CD4-positive, CD25-positive, alpha-beta regulatory T cell (primary cell): ENCODE measurements at places on chromosomes 3 and 15. TPM values are rescaled to one million over a fixed set of nuclear protein-coding genes. Genes with fewer than 3 reads are reported as not detected.

Gene ACVR2B
- polyA plus RNA-seq: 1.4 TPM

Gene P2RY1
- polyA plus RNA-seq: 0.13 TPM

Gene GCSAM
- polyA plus RNA-seq: 13.6 TPM

Gene XCR1
- polyA plus RNA-seq: not detected

Gene C3orf70
- not detected for polyA plus RNA-seq

Gene TEX55
- not detected for polyA plus RNA-seq

Gene GOLGA8Q
- polyA plus RNA-seq: not detected

Gene CACNA2D2
- polyA plus RNA-seq: 0.24 TPM

Gene SLC28A1
- polyA plus RNA-seq: not detected

Gene SLC24A5
- not detected for polyA plus RNA-seq

DNA sequence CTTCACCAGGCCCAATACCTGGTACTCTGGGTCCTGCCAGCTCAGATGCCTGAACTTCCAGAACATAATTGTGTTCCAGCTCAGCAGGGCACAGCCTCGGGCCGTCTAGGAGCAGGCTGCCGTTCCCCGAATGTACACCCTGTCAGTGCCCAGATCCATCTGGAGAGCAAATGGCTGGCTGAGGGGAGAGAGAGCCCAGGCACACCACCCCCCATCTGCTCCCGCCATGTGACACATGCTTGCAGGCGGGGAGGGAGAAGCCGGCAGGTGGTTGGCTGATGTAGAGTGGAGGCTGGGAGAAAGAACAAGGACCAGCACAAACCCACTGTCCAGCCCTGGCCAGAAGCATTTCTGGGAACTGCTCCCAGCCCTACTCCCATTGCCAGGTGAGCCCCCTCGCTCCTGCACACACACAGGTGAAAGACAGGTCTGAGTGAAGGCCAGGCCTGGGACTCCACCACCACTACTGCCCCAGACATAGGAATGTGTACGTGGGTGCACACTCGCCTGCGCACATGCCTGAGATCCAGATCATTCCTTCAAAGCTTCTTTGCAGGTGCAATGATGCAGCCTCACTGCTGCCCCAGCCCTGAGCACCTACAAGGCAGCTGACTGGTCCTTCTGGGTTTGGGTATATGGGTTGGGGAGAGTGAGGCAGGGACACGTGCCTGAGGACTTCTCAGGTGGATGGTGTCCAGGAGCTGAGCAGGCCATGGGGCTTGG is 53.5 kb downstream of the SEMA5B start:
- no peak for DNase-seq
- no peaks in the 10 kb centered on the region for H3K36me3 ChIP-seq
- no peak overlapping the region for H3K4me3 ChIP-seq
- no peak overlapping the region for H3K27ac ChIP-seq

- no peak overlapping the region for H3K4me3 ChIP-seq
- no peaks in the 10 kb centered on the region for H3K36me3 ChIP-seq
- H3K27ac ChIP-seq: no peak overlapping the region
- no peaks in the 10 kb centered on the region for H3K4me1 ChIP-seq
- DNase-seq: no peak
- H3K27me3 ChIP-seq: no peaks in the 10 kb centered on the region
Measured at GRCh38 chr3:5255404-5256344, 68.2 kb downstream of the EDEM1 start.

DNA sequence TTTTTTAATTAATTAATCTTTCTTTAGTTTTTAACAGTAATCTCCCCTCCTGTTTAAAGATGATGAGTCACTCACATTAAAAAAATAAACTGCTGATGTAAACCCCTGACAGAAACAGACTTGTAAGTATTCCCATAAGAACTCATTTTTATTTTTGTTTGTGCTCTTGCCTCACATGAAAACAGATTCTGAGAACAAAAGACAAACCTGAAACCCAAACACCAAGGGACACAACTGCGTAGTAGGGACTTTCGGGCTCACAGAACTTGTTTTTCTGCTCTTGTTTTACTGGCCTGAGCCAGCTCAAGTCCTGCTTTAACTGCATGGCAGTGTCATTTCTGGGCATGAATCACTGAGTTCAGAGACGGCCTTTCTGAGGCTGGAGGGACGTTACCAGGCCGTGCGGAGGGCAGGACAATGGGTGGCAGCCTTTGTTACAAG is 600.8 kb downstream of the FOXP1 start:
- H3K4me3 ChIP-seq: no peak overlapping the region
- peaks cover 39% of the 10 kb centered on the region for H3K4me1 ChIP-seq
- H3K27me3 ChIP-seq: no peaks in the 10 kb centered on the region
- H3K27ac ChIP-seq: peak overlapping the region; percentile 72
- H3K36me3 ChIP-seq: peaks cover 84% of the 10 kb centered on the region

GRCh38 chr3:151226088-151226563 is 23.1 kb upstream of the GPR171 start:
- H3K27me3 ChIP-seq: no peaks in the 10 kb centered on the region
- H3K4me1 ChIP-seq: peaks cover 15% of the 10 kb centered on the region
- no peaks in the 10 kb centered on the region for H3K36me3 ChIP-seq
- H3K27ac ChIP-seq: peak overlapping the region; percentile 7
- H3K4me3 ChIP-seq: peak overlapping the region; percentile 10
- DNase-seq: no peak

DNA sequence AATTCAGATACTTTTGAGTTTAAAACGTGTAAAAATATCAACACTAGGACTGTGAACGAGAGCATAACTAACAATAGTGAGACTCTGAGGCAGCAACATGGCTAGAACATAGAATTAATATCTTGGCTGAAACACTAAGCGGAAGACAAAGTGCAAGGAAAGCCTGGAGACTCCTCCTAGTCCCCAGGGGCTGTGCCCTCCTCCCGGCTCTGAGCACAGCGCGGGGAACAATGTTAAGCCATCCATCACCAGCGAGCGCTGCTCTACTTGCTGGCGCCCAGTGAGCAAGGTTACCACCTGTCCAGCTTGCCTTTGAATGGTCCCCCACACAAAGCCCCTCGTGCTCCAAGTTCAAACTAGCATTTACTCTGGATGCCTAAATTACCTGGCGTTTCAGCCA is 436.9 kb downstream of the FOXP1 start:
- H3K4me3 ChIP-seq: no peak overlapping the region
- peaks cover 16% of the 10 kb centered on the region for H3K4me1 ChIP-seq
- H3K27ac ChIP-seq: no peak overlapping the region
- no peak for DNase-seq
- H3K36me3 ChIP-seq: peaks cover 16% of the 10 kb centered on the region
- no peaks in the 10 kb centered on the region for H3K27me3 ChIP-seq

- H3K27ac ChIP-seq: no peak overlapping the region
- no peak for DNase-seq
- H3K4me3 ChIP-seq: no peak overlapping the region
- no peaks in the 10 kb centered on the region for H3K36me3 ChIP-seq
Measured at GRCh38 chr15:41689834-41690233, 29.6 kb downstream of the MGA start.

- H3K27me3 ChIP-seq: no peaks in the 10 kb centered on the region
- H3K4me1 ChIP-seq: no peaks in the 10 kb centered on the region
- no peak overlapping the region for H3K27ac ChIP-seq
- no peak for DNase-seq
- H3K36me3 ChIP-seq: no peaks in the 10 kb centered on the region
Measured at GRCh38 chr3:157318639-157319288, 117.9 kb upstream of the PTX3 start.

DNA sequence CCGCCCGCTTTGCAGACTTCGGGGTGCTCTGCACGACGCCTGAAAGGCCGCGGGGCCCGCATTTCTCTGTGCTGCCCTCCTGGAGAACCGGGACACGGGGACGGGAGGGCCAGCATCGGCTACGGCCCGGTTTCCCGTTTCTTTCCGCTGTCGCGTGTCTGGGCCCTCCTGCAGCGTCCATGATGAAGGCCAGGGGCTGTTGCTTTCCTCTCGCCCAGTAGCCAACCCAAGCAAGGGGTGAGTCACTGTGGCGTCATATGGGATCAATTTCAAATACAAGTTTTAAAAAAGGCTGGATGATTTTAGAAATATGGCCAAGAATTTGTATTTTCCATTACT is 435 bp downstream of the SLC35G2 start:
- peak overlapping the region; percentile 77 for H3K4me3 ChIP-seq
- DNase-seq: peak; percentile 8
- H3K36me3 ChIP-seq: no peaks in the 10 kb centered on the region
- peaks cover 23% of the 10 kb centered on the region for H3K27me3 ChIP-seq

GRCh38 chr3:99869621-99870020 is 52.0 kb downstream of the CMSS1 start:
- no peaks in the 10 kb centered on the region for H3K36me3 ChIP-seq
- no peak overlapping the region for H3K27ac ChIP-seq
- no peak for DNase-seq
- peaks cover 13% of the 10 kb centered on the region for H3K4me1 ChIP-seq
- H3K4me3 ChIP-seq: no peak overlapping the region
- peaks cover 6% of the 10 kb centered on the region for H3K27me3 ChIP-seq

DNA sequence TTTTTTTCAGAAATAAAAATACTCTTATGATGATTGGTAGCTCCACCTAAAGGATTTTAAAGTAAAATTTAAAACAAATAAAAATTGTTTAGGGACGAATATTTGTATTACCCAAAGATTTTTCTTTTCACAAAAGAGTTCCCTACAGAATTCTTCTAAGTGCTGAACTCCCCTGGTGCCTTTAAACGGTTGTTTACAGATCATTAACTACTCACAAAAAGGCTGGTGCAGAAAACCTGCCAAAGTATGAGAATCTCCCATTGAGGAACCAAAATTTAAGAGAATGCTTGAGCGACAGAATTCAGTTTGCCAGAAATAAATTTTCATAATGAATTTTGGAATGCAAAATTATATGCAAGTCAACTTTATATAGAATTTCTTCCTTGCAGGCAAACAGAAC is 497.8 kb upstream of the NR2F2 start:
- H3K4me3 ChIP-seq: no peak overlapping the region
- H3K4me1 ChIP-seq: no peaks in the 10 kb centered on the region
- H3K36me3 ChIP-seq: no peaks in the 10 kb centered on the region
- no peaks in the 10 kb centered on the region for H3K27me3 ChIP-seq
- H3K27ac ChIP-seq: no peak overlapping the region

GRCh38 chr3:141561426-141562034 is 74.7 kb downstream of the RASA2 start:
- H3K27me3 ChIP-seq: no peaks in the 10 kb centered on the region
- no peak overlapping the region for H3K4me3 ChIP-seq
- DNase-seq: peak; percentile 77
- H3K27ac ChIP-seq: peak overlapping the region; percentile 51
- peaks cover 34% of the 10 kb centered on the region for H3K4me1 ChIP-seq

GRCh38 chr3:100591411-100591810 is 18.0 kb upstream of the ADGRG7 start:
- H3K27me3 ChIP-seq: peaks cover 2% of the 10 kb centered on the region
- no peaks in the 10 kb centered on the region for H3K36me3 ChIP-seq
- DNase-seq: no peak
- no peaks in the 10 kb centered on the region for H3K4me1 ChIP-seq
- no peak overlapping the region for H3K27ac ChIP-seq
- no peak overlapping the region for H3K4me3 ChIP-seq

DNA sequence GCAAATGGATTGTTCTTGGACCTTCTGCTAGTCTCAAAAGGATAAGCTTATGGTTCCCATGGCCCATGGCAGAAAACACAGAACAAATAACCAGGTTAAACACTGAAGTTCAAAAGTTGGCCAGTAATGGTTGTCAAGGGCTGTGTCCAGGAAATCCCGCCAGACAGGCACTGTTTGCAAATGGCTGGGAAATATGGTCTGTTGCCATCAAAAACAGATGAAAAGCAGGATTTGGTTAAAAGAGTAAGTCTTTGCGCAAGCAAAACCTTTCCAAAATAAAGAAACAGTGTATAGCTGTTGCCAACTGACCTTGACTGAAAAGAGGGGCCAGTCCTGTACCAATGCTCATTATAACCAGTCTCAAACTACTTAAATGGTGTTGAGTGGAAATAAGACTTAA is 58.6 kb downstream of the WWTR1 start:
- H3K27ac ChIP-seq: no peak overlapping the region
- H3K4me1 ChIP-seq: no peaks in the 10 kb centered on the region
- no peak overlapping the region for H3K4me3 ChIP-seq
- no peak for DNase-seq
- no peaks in the 10 kb centered on the region for H3K27me3 ChIP-seq
